T-helper 22 cell (primary cell): ENCODE measurements at places on chromosomes 16 and 17.

- DNase-seq = no peak
Observed at GRCh38 chr17:4806456-4806776, 536 bp upstream of the PLD2 start.

- DNase-seq = no peak
Observed at GRCh38 chr16:19968891-19969683, 84.4 kb upstream of the GPRC5B start.

GRCh38 chr17:74452841-74453661 is 13.4 kb upstream of the CD300A start:
- no peak for DNase-seq

DNA sequence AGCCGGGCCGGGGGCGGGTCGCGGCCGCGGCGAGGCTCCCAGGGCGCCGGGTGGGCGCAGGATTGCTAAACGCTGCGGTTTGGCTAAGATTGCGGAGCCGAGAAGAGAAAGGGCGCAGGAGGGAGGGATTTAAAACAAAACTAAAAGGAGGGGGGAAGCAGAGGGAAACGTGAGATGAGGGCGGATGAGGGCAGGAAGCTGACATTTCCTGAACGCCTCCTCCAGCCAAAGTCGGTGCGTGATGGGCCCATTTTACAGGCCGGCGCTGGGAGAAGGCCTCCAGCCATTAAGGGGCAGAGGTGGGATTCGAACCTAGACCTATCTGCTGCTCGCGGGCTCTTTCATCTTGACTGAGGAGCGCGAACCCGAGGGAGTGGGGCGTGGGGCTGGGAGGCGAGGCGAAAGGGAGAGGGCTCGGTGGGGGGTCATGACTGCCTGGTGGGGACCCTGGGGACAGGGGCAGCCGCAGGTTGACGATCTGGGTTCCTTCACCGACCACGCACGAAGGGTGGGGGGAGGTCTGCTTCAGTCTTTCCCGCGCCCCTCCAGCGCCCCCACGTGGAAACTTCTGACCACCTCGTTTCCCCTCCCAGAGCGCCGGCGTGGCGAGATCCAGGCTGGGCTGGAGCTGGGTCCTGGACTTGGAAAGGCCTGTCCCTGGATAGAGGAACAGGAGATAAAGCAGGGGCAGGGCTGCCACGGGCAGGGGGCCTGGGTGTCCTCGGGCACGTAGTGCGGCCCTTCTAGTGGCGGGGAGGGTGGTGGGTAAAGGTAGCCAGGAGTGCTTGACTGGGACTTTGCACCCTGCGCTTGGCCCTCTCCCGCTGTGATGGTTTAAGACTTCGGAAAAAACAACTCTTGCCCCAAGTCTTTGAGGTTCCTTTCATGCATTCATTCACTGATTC is 3.8 kb upstream of the TAC4 start:
- DNase-seq = peak; percentile 47

GRCh38 chr17:72517413-72518158 is 396.8 kb downstream of the SOX9 start:
- no peak for DNase-seq
